ENCODE measurements at places on chromosomes 7 and 10. TPM values are rescaled to one million over a fixed set of nuclear protein-coding genes. Genes with fewer than 3 reads are reported as not detected.

- no peaks in the 10 kb centered on the region for H3K4me1 ChIP-seq
- H3K27ac ChIP-seq: no peak overlapping the region
- no peaks in the 10 kb centered on the region for H3K36me3 ChIP-seq
- DNase-seq: no peak
These were observed 24.7 kb upstream of the TLX1 start for GRCh38 chr10:101106351-101106750.

DNA sequence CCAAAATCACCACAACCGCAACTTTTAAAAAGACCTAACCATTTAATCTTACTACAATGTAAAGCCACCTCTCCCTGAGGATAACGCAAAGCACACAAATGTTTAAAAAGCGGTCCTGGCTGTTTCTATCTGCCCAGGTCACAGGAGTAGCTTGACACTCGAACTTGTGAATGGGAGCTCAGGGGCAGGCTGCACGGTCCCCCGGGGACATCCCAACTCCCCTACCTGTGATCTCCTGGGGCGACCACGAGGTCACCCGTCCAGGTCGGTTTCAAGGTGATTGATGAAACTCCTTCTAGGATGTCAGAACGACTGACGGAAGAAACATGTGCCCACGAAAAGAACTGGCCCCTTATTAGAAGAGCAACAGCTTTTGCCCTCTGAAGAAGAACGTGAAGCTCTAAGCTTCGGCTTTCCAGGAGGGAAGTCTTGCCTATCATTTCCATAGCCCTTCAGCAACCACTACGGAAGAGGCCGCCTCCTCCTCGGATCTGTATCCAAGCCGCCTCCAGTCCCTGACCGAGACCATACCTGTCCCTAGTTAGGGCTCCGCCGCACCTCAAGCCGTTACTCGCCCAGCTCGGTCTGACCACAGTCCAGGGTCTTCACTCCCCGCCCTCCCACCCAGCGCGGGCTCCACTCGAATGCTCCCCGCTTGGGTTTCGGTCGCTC, 459 bp downstream of the CYCS start:
- no peak for DNase-seq
- H3K27me3 ChIP-seq: no peaks in the 10 kb centered on the region
- H3K4me1 ChIP-seq: peaks cover 27% of the 10 kb centered on the region
- H3K4me3 ChIP-seq: peak overlapping the region; percentile 99

PDZD7 gene
- total RNA-seq: 1.8 TPM

LGI1 gene
- 0.27 TPM for total RNA-seq

DNA sequence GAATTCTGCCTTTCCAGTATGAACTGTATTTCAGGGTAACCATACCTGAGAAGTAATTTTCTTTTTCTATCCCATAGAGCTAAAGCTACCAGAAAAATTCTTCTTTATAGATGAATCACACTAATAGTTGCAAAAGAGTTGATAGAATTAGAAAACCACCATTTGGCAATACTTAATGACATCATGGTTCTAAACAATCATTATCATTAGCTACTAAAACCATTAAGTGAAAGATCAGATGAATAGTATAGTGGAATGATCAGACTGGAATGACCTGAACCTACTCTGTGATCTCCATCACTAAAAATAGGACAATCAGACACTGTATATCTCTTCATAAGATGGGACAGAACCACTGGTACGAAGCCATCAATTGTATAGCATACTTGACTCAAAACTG, 19.8 kb upstream of the ZC3HAV1L start:
- H3K27ac ChIP-seq: no peak overlapping the region
- H3K4me3 ChIP-seq: no peak overlapping the region
- H3K27me3 ChIP-seq: no peaks in the 10 kb centered on the region
- H3K4me1 ChIP-seq: peaks cover 7% of the 10 kb centered on the region

- DNase-seq: no peak
- H3K4me3 ChIP-seq: no peak overlapping the region
- peaks cover 70% of the 10 kb centered on the region for H3K4me1 ChIP-seq
- no peaks in the 10 kb centered on the region for H3K27me3 ChIP-seq
- no peaks in the 10 kb centered on the region for H3K36me3 ChIP-seq
These were observed 44.9 kb downstream of the CCDC71L start for GRCh38 chr7:106615808-106616707.

DNA sequence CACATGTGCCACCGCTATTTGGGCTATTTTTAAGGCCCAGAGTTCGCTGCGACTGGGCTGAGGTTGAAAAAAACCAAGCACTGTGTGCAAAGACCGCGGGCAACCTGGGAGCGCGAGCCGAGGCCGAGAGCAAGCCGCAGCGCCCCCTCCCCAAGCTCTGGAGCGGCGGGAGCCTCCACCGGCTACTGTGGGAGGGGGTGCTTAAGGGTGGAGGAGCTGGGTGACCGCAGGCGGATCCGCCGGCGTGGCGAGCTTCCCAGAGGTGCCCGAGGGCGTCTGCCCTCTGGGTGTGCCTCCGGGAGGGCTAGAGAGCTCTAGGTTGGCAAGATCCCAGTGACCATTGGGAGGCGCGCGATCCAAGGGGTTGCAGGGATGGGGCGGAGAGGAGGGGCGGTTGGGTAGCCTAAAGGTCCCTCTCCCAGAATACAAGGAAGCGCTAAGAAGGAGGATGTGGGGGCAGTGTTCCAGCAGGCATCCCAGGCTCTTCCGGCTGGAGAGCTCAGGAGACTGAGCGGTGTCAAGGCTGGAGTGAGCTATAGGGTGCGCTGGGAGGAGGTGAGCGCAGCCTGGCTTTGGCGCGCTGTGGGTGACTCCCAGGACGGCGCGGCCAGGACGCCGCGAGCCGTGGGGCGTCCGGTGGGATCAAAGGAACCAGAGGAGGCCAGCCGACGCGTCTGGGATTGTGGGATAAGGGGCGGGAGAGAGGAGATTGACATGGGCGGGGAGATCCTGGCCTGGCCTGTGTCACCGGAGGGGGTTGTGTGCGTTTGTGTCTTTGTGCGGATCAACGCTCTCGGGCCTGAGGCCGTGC, 8.0 kb downstream of the DLX5 start:
- H3K36me3 ChIP-seq: peaks cover 13% of the 10 kb centered on the region
- peak overlapping the region; percentile 58 for H3K4me3 ChIP-seq
- peaks cover 92% of the 10 kb centered on the region for H3K27me3 ChIP-seq
- peaks cover 37% of the 10 kb centered on the region for H3K4me1 ChIP-seq
- DNase-seq: no peak

DNA sequence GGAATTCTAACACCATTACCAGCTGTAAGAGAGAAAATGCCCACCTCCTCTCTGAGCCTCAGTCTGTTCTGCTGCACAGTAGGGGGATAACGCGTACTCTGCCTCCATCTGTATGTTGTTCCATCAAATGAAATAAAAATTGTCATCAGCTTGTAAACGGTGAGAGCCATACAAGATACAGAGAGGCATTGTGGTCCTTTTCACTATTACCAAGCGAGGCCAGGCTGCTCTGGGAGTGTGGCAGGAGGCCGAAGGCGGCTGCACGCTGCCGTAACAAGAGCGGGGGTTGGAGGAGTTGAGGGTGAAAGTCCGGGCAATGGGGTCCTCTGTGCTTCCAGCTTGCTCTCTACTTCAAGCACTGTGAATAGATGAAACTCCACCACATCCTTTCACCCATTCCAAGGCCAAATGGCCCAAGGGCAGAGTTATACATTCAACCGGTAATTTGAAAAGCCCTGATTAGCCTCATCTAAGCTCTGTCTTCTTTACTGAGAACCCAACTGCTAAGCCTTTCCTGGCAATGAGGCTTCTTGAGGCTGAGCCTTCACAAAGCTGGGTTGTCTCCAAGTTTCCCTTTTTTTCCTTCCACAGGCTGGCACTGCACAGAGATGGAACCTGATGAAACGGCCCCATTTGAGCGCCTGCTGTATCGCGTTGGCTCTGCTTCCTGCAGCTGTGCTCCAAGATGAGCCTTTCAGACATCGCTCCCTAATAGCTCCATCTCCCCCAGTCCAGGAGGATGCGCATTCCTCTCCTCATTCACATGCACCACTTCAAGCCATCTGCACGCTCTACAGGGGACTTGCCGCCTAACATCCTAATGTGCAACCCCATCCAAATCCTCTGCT, 47.2 kb downstream of the PYROXD2 start:
- no peaks in the 10 kb centered on the region for H3K4me1 ChIP-seq
- no peak overlapping the region for H3K27ac ChIP-seq
- H3K36me3 ChIP-seq: peaks cover 1% of the 10 kb centered on the region
- peaks cover 4% of the 10 kb centered on the region for H3K27me3 ChIP-seq

HHEX gene
- 0.92 TPM for total RNA-seq

PAPOLB gene
- total RNA-seq: not detected

- H3K4me1 ChIP-seq: peaks cover 30% of the 10 kb centered on the region
- DNase-seq: no peak
- H3K4me3 ChIP-seq: peak overlapping the region; percentile 79
- peaks cover 8% of the 10 kb centered on the region for H3K36me3 ChIP-seq
- H3K27ac ChIP-seq: no peak overlapping the region
These were observed 520 bp upstream of the WNT2 start for GRCh38 chr7:117323305-117323850.

PNLIPRP1 gene
- total RNA-seq: not detected

PPA1 gene
- 69.0 TPM for total RNA-seq

RHOBTB1 gene
- 19.2 TPM for total RNA-seq

DNA sequence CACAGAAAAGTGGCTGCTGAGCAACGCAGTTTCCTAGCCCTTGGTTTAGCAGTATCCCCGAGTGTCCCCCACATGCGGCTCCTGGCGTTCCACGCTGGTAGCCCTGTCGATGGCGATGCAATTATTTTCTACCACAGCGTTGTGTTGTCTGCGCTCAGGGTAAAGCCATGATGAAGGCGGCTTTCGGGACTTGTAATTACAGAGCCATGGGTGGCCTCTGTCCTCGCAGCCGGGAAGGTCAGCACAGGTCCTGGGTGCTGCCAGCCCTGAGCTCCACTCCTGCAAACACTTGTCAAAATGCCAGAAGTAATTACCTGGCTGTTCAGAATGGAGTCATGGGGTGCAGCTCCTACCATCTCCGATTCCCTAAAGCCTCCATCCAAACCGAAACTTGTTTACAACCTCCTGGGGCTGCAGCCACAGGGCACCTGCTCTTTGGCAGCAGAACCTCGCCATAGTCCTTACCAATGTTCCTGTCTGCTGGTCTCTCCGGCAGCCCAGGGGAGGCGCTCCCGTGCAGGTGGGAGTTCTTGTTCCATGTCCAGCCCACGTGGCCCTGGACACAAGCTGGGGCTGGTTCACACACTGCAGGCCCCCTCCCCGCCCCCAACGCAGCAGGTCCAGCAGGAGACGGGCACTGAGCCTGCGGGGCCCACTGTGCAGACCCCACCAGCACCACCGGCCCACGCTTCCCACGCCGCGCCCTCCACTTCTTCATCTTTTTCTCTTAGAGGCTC, 512.6 kb downstream of the PTPRN2 start:
- H3K27ac ChIP-seq: no peak overlapping the region
- peaks cover 2% of the 10 kb centered on the region for H3K36me3 ChIP-seq
- H3K4me1 ChIP-seq: no peaks in the 10 kb centered on the region
- H3K4me3 ChIP-seq: no peak overlapping the region

C10orf105 gene
- not detected for total RNA-seq

FXYD4 gene
- not detected for total RNA-seq

PPP1R17 gene
- total RNA-seq: not detected

DNA sequence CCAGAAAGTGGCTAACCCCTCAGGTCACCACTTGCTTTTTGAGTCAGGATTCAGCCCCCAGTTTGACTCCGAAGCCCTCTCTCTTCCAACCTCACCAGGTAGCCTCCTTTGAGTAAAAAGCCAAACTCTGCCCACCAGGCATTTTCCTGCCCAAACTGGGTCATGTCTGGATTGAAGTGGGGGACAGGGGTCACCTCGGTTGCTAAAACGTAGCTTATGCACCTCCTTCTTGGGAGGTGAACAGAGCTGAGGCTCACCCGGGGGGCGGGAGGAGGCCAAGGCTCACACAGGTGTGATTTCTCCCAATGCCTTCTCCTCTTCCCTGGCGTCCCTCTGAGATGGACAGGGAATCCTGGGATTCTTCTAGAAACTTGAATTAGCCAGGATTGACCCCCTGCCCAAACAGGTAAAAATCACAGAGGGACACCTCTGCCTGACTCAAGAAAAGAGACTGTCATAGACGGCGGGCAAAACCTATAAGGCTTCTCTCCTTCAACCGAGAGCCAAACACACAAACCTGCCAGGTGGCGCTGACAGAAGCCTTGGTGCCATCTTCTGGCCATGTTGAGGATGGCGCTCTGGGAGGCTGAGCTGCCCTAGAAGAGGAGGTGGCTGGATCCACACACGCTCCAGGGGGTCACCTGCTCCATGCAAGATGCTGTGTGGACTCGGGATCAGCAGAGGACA, 51.6 kb downstream of the PRLHR start:
- no peaks in the 10 kb centered on the region for H3K36me3 ChIP-seq
- no peak for DNase-seq
- no peak overlapping the region for H3K27ac ChIP-seq
- no peaks in the 10 kb centered on the region for H3K4me1 ChIP-seq
- H3K4me3 ChIP-seq: no peak overlapping the region
- H3K27me3 ChIP-seq: peaks cover 47% of the 10 kb centered on the region

GRCh38 chr10:100864978-100865377, 47.8 kb upstream of the SLF2 start:
- H3K4me1 ChIP-seq: no peaks in the 10 kb centered on the region
- no peak overlapping the region for H3K4me3 ChIP-seq
- peaks cover 59% of the 10 kb centered on the region for H3K27me3 ChIP-seq
- H3K27ac ChIP-seq: no peak overlapping the region
- DNase-seq: no peak

- H3K27me3 ChIP-seq: no peaks in the 10 kb centered on the region
- no peak overlapping the region for H3K4me3 ChIP-seq
- no peak overlapping the region for H3K27ac ChIP-seq
- peaks cover 41% of the 10 kb centered on the region for H3K4me1 ChIP-seq
These were observed 56.7 kb downstream of the EEPD1 start for GRCh38 chr7:36209814-36210183.

DNA sequence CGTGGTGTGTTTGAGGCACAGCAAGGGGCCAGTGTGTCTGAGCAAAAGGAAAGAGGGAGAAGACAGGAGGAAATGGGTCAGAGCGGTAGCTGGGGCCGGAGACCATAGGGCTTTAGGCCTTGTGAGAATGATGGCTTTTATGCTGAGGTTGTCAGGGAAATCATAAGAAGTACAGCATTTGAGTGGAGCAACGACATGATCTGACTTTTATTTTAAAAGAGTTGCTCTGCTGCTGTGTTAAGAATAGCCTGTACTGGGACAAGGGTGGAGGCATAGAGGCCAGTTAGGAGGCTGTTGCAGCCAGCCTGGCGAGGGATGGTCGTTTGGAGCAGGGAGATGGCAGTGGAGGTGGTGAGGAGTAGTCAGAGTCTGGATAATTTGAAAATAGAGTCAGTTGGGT, 174.3 kb downstream of the SNX10 start:
- no peak overlapping the region for H3K4me3 ChIP-seq
- H3K27ac ChIP-seq: no peak overlapping the region

DNA sequence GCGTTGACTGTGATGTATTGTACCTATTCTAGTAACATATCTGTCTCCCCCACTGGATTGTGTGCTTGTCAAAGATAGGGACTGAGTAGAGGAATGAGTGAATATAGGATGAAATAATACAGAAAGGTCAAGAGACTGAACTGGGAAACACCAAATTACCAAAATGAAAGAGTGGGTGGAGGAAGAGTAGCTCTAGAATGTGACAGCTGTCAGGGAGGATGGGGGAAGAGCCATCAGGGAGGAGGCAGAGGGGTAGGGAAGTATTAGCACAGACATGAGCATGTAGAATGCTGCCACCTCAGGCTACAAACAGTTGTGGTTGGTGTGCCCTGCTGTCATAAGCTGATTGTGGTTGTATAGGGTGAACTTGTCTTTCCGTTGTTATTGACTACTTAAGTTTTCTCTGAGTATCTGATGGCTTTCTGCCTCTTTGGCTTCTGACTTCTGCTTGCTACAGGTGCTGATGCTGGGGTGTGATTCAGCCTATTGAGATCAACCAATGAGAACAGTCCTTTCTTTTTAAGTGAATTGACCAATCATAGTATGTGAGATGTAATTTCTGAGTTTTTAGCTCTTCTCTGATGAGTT, 5.6 kb downstream of the CCSER2 start:
- H3K36me3 ChIP-seq: no peaks in the 10 kb centered on the region
- no peak overlapping the region for H3K4me3 ChIP-seq
- DNase-seq: no peak
- H3K27me3 ChIP-seq: no peaks in the 10 kb centered on the region
- H3K27ac ChIP-seq: no peak overlapping the region
- peaks cover 48% of the 10 kb centered on the region for H3K4me1 ChIP-seq

HOXA4 gene
- total RNA-seq: not detected

Data from chondrocyte (in vitro differentiated cells).